Left renal cortex interstitium (tissue), 4 donors: ENCODE measurements at places on chromosomes 7 and 10. TPM values are rescaled to one million over a fixed set of nuclear protein-coding genes. Genes with fewer than 3 reads are reported as not detected.

The PRLHR gene
- 0.03 TPM for polyA plus RNA-seq

The GSDME gene
- polyA plus RNA-seq, result 17.7 TPM

The PDZD7 gene
- polyA plus RNA-seq, result 4.0 TPM

The ABCC2 gene
- 11.8 TPM for polyA plus RNA-seq

The CHCHD1 gene
- 50.5 TPM for polyA plus RNA-seq

The ZNF488 gene
- 5.2 TPM for polyA plus RNA-seq

The CLRN3 gene
- polyA plus RNA-seq, result 18.9 TPM

The LRRC17 gene
- 64.1 TPM for polyA plus RNA-seq

The BMPR1A gene
- polyA plus RNA-seq, result 74.3 TPM

The INA gene
- polyA plus RNA-seq, result 0.64 TPM

DNA sequence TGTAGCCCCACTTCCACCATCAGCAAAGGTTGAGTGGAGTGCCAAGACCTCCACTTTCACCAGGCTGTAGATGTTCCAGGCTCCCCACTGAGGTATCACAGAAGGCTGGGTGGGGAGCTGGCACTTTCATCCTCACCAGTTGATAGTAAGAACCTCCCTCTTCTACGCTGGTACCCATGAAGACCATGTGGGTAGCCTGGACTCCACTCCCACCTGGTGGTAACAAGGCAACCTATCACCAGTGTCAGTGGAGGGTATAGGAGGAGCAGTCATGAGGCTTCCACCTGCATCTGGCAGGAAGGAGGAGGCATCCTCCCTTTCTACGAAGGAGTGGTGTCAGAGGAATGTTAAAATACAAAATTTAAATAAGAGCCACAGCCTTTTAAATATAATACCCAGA is 4.4 kb downstream of the SMIM30 start:
- no peak for DNase-seq

DNA sequence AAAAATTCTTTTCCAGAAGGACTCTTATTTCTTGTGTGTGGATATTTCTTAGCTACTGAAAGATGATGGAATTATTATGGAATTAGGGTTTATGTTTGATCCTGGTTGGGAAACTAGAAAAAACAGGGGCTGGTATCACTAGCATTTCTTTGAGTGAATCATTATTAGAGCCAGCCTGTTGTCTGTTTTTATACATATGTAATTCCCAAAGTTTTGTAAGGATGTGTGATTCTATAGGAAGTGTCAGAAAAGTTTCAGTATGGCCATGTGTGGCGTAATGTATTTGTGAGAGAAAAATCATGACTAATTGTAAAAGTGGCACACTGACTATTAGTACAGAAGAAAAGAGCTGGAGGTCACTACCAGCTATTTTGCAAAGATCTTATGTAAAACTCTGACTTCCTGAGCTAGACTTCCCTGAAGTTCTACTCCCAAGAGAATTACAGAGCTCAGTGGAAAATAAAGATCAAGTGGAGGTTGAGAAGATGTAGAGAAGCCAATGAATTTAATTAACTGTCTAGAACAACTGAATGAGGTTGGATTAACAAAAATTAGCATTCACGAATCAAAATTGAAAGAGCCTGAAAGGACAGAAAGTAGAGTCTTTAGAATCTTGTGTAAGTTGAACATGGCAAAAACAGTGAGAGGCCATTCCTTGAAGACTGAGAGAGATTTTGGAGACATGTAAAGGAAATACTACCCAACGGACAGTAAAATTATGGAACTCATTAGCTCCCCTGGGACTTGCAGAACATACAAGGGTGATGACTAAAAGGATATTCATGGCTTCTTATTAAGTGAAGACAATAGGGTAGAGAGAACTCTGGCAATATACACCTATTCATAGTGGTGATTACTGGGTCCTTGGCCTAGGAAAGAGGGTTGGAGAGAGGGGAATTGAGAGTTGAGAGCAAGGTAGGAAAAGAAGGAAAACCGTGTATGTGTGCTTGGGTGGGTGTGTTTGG is 12.5 kb downstream of the ZNF365 start:
- no peak for DNase-seq

- DNase-seq, result no peak
Measured at GRCh38 chr10:110815354-110816004, 56.2 kb upstream of the PDCD4 start.

DNA sequence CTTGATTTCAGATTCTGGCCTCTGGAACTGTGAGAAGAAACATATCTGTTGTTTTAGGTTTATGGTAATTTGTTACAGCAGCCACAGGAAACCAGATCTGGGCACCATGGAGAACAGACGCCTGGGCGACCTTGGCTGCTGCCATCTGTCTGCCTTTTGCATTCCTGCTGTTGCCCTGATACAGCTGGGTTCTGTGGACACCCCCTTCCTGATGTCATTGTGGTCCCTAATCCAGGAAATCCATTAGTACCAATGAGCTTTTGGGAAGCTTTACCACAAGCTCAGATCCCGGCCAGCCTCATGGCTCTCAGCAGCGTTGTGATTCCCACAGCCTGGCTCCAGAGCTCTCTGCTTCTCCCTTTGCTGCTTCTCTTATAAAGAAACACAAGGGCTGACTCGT is 174.2 kb upstream of the NPS start:
- no peak for DNase-seq

GRCh38 chr10:130491693-130492050 is 355.5 kb downstream of the GLRX3 start:
- no peak for DNase-seq

DNA sequence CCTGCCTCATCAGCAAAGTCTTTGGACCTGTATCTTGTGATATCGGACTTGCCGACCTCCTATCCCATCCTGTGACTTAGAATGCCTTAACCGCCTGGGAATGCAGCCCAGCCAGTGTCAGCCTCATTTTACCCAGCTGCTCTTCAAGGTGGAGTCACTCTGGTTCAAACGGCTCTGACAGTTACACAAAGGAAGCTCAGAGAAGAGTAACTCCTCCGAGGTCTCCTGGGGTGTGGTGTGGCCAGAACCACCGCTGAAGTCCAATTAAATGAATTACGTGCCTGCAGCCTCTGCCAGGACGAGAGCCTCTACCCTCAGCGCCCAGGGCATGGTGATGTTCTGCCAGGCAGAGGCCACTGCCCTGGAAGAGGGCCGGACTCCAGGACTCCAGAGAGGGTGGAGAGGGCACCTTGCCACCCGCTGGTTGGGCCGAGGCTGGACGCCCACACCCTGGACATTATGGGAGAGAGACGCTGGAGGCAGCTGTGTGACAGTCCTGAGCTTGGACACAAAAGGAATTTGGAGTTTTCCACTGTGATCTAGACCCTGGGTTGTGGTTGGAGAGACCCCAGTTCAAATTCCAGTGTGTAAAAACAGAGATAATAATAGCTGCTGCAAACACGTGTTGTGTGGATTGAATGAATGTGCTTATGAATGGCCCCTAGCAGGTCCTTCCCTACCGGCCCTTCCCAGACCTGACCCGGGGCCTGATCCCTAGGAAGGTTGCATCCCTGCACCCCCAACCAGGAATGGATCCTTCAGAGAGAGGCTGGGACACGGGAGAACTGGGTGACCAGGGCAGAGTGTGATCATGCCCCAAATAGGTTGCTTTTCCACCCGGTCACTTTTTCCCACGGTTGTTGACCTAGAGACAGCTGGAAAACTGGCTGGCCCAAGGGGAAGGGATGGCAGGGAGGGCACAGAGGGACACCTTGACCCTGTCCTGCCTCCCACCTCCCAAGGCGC is 37.8 kb upstream of the FZD9 start:
- DNase-seq, result no peak

- DNase-seq, result no peak
Measured at GRCh38 chr7:155255621-155256020, 42.1 kb upstream of the INSIG1 start.

- no peak for DNase-seq
Measured at GRCh38 chr10:14822879-14823755, 14.7 kb downstream of the CDNF start.

DNA sequence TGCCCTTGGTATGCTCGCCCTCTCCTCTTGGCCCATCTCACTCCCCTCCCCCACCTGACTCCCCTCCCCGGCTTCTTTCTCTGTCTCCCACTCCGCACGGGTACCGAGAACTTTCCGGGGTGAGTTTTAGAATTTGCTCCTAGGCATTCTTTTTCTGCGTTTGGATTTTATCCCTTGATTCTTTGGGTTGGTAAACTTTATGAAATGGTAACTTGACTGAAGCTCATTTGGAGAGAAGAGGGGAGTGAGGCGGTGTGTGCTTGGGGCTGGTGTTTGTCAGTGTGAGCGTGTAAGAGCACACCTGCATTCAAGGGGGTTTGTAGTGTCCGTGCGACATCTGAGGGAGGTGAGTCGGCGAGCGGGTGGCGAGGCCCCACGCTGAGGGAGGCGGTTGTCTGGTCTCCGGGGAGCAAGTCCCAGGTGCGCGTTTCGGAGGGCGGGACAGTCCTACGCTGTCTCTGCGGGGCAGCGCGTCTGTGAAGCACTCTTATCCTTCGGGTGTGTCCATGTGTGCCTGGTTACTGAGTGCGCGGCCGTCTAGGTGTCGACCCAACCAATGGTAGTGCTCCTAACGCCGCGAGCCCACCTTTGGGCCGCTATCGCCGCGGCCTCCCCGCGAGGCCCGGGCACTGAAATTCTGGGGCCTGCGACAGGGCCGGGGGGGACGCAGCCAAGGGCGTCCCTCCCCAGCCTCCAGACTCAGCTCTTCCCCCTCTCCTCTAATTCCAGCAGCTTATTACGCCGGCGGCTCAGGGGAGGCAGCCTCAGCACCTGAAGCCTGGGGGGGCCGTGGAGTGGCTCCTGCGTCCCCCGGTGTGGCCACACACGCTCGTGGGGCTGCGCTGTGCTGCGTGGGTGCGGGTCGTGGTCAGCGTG is 2.6 kb upstream of the ZNF503 start:
- DNase-seq, result no peak

DNA sequence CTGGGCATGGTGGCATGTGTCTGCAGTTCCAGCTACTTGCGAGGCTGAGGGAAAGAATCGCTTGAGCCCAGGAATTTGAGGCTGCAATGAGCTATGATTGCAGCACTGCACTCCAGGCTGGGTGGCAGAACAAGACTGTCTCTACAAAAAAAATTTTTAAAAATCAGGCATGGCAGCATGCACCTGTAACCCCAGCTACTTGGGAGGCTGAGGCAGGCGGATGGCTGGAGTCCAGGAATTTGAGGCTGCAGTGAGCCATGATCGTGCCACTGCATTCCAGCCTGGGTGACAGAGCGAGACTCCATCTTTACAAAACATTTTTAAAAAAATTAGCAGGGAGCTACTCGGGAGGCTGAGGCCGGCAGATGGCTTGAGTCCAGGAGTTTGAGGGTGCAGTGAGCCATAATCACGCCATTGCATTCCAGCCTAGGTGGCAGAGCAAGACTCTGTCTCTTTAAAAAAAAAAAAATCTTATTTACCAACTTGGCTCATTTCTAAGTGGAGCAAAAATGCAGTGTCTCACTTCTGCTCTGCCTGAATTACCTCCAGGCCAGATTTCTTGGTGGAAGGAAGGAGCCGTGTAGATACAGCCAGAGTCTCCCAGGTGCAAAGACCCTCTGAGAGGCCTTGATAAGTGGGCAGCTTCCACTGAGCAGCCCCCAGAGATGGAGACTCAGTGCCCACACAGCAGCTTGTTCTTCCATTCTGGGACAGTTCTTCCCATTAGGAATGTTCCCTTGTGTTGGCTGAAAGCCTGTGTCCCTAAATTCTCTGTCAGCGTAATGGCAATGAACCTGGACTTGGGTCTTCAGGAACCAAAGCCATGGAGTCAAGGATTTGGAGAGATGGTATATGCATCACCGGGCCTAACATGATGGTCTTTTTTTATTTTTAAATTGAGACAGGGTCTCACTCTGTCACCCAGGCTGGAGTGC is 30.0 kb downstream of the GTF2IRD1 start:
- DNase-seq, result no peak

- DNase-seq, result no peak
Measured at GRCh38 chr10:131901181-131901829, 497 bp downstream of the PPP2R2D start.

DNA sequence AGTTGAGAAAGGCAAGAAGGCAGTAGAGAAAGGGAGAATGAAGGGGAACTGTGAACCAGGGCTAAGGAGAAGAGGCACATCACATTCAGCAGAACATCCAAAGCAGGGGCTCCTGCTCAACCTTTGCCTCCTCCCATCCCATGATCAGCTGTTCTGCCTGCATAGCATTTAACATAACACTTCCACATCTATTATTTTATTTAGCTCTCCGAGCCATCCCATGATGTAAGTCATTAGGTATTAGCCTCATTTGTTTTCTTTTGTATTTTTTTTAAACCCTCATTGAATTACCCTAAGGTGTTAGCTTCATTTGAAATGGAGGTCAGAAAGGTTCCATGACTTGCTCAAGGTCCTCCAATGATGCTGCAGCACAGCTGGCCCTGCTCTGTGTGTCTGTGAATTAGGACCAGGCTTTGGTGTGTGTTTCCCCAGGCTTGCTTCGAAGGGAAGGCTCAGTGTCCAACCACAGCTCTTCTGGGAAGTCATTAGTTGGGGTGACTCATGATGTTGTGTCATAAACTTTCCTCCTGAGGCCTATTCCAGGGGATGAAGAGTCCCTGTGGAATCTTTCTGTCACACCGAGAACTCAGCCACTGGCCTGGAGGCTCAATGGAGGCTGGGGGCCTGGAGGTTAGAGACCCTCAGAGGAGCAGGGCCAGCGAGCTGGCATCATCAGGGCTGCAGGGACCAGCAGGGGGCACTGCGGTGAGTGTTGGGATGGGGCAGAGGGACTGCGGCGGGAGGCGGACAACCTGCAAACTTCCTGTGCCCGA is 16.5 kb downstream of the NPFFR1 start:
- DNase-seq, result no peak

GRCh38 chr7:68206946-68207485 is 1210.4 kb downstream of the TYW1 start:
- DNase-seq, result no peak

GRCh38 chr7:4610768-4611467 is 71.2 kb upstream of the FOXK1 start:
- no peak for DNase-seq

GRCh38 chr7:100568896-100569844 is 4.5 kb downstream of the SAP25 start:
- no peak for DNase-seq

DNA sequence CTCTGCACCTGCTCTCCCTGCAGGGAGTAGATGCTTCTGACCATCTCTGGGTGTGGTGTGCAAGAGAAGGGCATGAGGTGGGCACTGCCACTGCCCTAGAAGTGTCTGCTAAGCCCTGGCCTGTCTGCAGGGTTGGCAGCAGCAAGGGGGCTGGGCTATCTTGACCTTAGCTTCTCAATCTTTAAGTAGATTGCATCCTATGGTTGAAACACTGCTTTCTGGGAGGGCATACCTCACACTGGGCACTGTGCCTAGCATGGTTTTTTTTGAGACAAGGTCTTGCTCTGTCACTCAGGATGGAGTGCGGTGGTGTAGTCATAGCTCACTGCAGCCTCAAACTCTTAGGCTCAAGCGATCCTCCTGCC is 54.9 kb downstream of the CLIP2 start:
- no peak for DNase-seq

- no peak for DNase-seq
Measured at GRCh38 chr10:60170250-60170649, 219.4 kb downstream of the ANK3 start.

GRCh38 chr10:89888321-89889070 is 187.1 kb downstream of the KIF20B start:
- DNase-seq, result no peak
